ENCODE measurements at places on chromosomes 3 and 15.
A peak's percentile ranks its signal among the peaks of the same experiment; 100 is the strongest.

GRCh38 chr3:8970971-8971589 lies 7.8 kb upstream of the RAD18 start:
- DNase-seq, result peak; percentile 63

GRCh38 chr15:94877833-94878232 lies 646.5 kb downstream of the MCTP2 start:
- DNase-seq, result no peak

DNA sequence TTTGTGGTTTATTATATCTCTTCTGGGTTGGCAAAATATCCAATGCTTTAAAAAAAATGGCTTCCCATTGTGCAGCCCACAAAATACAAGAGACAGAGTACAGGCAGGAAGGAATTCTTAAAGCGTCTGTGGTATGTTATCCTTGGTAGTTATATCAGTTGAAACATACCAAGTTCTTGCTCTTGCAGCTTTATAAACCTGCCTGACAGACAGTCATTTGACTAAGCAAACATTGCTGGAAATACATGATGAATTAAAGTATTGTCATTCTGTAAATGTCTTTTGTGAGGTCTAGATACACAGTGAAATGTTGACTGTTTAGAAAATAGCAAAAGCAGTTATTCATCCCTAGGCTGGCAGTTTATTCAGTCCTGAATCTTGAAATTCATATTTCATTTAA lies 44.8 kb upstream of the MAP3K13 start:
- DNase-seq, result no peak

DNA sequence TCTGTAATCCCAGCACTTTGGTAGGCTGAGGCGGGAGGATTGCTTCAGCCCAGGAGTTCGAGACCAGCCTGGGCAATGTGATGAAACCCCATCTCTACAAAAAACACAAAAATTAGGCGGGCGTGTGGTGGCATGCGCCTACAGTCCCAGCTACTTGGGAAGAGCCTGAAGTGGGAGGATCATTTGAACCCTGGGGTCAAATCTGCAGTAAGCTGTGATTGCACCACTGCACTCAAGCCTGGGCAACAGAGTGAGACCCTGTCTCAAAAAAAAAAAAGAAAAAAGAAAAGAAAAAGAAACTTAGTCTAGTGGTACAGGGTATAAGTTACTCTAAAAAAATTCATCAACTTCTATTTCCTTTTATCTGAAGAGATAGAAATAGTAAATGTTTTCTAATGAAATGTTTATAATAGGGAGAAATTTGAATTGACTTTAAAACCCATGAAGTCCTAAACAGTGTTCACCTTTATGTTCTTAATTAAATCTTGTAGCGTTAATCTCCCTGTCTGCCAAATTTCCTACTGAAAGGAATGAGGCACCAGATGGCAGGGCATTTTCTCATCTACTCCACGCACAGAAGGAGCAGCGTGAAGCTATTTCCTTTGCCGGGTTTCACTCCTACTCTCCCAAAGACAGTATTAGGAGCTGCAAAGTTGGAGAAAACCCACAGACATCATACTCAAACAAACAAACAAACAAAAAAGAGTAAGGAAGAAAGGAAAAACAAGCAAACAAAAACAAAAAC lies 1.9 kb downstream of the PCLAF start:
- DNase-seq, result no peak

- DNase-seq, result no peak
Measured at GRCh38 chr15:64586984-64587383, 126.6 kb downstream of the ZNF609 start.

GRCh38 chr15:68407141-68407885 lies 24.6 kb downstream of the ITGA11 start:
- DNase-seq, result no peak

- DNase-seq, result no peak
Measured at GRCh38 chr3:63450634-63451363, 172.7 kb downstream of the SYNPR start.

GRCh38 chr3:23481616-23482278 lies 278.6 kb downstream of the UBE2E2 start:
- DNase-seq, result no peak

DNA sequence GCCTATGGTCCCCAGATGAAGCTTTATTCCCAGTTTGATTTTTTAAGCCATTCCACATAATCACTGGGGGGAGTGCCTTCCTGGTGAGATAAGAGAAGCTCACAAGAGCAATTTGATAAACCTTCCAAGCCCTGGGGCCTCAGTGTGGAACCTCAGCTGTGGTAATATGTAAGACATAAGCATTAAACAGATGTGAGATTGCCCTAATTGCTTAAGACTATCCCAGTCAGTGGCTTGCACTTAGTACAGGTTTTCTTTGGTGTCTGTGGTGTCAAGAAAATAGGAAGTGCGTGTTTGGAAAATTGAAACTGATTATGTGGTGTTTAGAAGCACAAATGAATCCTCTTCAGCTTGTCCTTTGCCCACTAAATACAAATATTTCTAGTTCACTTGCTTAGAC lies 54.3 kb downstream of the LRRN1 start:
- DNase-seq, result no peak

DNA sequence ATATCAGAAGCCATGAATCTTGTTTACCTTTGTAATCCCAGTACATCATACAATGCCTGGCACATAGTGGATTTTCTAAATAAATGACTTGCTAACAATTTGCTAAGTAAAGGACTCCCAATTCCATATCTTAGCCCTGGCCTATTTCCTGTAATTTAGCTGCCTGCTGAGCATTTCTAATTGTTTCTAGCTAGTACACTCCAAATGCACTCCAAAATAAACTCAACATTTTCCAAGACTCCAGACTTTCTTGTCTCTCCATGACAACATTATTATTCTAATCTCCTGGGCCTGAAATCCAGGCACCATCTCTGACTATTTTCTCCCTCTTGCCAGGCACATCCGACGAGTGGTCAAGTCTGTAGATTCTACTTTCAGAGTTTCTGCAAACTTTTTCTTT lies 773.5 kb downstream of the SQOR start:
- no peak for DNase-seq

DNA sequence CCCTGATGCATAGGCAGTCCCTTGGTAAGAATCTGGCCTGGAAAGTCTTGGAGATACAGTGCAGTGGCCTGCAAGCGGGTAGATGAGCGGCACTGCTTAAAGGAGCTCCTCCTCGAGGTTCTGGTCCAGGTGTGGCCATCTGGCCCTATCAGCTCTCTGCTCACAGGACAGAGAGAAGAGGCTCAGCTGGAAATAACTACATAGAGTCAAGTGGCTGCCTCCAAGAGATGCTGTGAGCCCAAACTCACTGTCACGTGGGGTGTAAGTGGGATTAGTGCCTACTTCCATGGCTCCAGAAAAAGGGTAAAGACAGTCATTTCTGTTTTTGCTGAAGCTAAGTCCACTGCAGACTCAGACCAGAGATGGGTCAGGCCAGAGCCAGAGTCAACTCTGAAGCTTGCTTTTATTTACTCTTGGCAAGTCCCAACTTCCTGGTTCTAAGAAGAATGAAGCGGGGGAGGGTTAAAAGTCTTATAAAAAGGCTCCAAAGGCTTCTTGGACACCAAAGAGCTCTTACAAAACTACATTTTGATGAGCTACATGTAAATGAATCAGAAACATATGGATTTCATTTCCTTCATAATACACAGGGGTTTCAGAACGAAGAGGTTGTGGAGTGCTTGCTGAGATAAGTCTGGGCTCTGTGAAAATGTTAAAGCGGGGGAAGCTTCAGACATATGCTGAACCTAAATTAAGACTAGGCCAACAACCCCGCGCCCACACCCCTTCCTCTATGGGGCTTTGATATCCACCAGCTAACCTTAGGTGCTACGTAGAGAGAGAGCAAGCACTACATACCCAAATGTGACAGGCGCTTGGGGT lies 77.1 kb downstream of the PDZRN3 start:
- DNase-seq, result no peak

GRCh38 chr3:7865611-7866010 lies 636.0 kb upstream of the LMCD1 start:
- no peak for DNase-seq
